Coronary artery (tissue), 2 donors: ENCODE measurements at places on chromosomes 11 and 22.

GRCh38 chr22:24467340-24467739 is 27.8 kb upstream of the UPB1 start:
- DNase-seq = no peak

GRCh38 chr11:81916451-81916850 is 817.2 kb downstream of the FAM181B start:
- no peak for DNase-seq

DNA sequence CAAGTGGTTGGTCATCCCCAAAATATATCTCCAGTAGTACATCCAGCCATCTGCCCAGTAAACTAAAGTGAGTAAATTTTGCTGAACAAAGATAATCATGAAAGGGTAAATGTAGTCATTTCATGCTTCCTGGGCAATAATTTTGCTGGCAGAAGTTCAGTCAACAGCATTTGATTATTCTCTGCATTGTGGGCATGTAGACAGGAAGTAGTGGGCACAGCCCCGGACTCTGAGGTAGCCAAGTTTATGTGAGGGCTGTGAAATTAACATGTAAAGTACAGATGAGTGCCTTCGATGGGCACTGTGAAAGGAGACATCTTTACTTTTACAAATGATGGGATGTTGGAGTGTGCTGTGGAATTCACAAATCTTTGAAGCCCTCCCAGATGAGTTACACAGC is 312.2 kb upstream of the MTNR1B start:
- no peak for DNase-seq

- DNase-seq = no peak
These were observed 434.7 kb downstream of the BRD1 start for GRCh38 chr22:49392841-49393510.

GRCh38 chr11:84958295-84958694 is 668.8 kb downstream of the DLG2 start:
- DNase-seq = no peak
